ENCODE measurements at places on chromosomes 1 and 21.
A peak's percentile ranks its signal among the peaks of the same experiment; 100 is the strongest.

- no peak for DNase-seq
Measured at GRCh38 chr1:111110197-111110899, 29.5 kb downstream of the DRAM2 start.

DNA sequence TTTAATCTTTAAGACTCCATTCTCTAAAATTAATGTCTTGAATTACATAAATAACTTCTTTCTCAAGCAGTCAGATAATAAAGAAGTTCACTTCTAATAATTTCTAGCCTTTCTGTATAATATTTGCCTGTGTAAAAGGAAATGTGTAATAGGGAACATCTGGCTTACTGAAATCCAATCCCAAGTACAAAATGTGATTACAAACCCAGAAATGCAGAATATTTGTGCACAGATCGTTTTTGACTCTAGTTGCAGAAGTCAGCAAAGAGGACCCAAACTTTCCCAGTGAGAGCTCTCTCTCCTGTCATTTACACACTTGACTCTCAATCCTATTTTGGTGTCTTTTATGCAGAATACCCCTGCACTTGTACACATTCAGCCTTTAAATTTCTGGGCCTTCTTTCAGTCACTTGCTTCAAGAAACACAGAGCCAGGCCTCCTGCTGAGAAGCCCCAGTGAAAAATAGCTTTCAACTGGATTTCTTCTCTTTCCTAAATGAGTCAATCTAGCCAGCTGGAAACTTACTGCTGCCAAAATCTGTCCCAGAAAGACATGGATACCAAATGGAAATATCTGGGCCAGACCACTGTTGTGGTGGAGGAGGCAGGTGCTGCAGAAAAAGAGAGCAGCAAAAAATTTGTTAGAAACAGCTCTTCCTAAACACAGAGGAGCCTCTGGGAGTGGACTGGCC is 68.5 kb upstream of the ADAM30 start:
- no peak for DNase-seq

- peak; percentile 55 for DNase-seq
Measured at GRCh38 chr1:212608959-212609700, 569 bp downstream of the ATF3 start.

GRCh38 chr1:17239420-17239819 is 9.5 kb upstream of the PADI3 start:
- DNase-seq, result no peak

DNA sequence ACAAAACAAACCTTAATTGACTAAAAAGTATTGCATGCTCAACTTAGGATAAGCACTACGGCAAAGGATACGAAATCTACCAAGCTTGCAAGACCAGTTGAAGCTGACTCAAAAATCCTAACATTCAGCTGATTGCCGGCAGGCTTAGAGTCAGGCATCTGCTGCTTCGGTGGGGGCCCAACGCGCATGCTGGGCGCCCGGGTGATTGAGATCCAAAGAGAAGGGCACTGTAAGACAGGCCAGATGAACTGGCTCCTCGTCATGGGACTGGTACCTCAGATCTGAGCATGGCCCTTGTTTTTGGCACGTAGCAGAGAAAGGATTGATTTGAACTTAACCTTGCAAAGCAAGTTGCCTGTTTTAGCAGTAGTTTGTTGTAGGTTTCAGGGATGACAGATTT is 86.6 kb downstream of the PRDM2 start:
- no peak for DNase-seq

- no peak for DNase-seq
Measured at GRCh38 chr1:197235355-197235754, 32.7 kb upstream of the CRB1 start.

- no peak for DNase-seq
Measured at GRCh38 chr21:39612233-39613040, at the start of gene B3GALT5. B3GALT5 (plus strand) TSS chr21:39612940; CDS start chr21:39660560, 47,620 bp downstream.

GRCh38 chr1:35560256-35561225 is 2.9 kb downstream of the NCDN start:
- no peak for DNase-seq

- no peak for DNase-seq
Measured at GRCh38 chr1:67228791-67229190, 62.5 kb downstream of the IL23R start.

DNA sequence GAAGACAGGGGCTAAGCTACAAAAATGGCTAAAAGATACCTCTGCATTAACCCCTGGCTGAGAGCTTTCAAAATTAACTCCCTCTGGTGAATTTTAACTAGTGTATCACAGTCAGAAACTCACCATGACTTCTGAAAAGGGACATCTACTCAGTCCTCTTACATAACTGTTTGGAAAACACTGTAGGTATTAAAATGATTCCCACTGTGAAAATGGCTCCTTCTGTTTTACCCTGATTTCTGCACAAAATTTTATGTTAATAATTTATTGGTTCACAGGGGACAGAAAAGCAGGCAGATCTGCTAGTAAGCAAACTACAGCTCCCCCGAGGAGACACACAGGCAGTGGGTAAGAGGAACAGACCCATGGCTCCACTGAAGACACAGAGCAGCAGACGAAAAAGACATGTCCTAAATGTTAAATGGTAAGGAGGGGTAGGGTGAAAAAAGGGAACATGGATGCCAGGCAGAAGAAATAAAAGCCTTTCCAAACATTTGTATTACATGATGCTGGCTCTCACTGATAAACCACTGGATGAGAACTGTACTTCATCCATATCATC is 111.7 kb downstream of the SLC45A1 start:
- DNase-seq, result no peak

DNA sequence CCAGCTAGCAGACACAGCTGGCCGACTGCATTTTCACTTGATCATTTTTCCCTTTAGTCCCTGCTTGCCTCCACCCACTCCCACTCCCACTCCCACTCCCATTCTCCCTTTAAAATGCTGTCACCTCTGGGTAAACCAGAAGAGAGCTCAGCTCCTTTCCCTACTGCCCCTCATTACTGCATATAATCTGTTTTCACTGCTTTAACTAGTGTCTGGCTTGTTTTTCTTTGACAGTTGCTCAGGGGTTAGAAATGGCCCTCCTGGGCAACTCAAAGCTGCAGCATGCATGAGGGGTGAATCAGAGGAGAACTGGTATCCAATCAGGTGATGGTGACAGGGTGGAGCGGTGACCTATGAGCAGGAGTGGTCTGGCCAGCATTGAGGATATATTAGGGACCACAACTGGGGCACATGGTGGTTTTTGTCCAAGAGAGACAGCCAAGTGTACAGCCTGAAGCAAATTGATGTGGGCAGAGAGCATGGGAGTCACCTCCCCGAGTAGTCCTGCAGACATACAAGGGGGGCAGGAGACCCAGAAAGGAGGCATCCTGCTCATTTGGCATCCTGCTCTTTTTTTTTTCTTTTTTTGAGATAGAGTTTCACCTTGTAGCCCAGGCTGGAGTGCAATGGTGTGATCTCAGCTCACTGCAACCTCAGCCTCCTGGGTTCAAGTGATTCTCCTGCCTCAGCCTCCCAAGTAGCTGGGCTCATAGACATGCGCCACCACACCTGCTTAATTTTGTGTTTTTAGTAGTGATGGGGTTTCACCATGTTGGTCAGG is 42.6 kb upstream of the SRSF10 start:
- DNase-seq, result no peak

- DNase-seq, result no peak
Measured at GRCh38 chr21:37045149-37045548, 27.7 kb downstream of the PIGP start.

DNA sequence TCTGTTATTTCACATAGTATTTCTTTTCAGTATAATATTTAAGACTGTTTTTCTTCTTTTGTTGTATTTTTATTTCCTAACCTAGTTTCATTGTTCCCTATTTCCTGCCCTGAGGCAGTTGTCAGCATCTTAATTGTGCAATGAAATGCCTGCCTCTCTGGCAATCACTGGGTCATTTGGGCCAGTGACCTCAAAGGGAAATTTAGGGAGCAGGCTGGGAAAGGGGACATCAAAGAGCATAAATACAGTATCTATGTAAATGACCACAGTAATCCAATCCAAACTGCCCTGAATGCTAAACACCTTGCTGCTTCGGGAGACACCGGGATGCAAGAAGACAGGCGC is 147.8 kb downstream of the TLR5 start:
- DNase-seq, result no peak

DNA sequence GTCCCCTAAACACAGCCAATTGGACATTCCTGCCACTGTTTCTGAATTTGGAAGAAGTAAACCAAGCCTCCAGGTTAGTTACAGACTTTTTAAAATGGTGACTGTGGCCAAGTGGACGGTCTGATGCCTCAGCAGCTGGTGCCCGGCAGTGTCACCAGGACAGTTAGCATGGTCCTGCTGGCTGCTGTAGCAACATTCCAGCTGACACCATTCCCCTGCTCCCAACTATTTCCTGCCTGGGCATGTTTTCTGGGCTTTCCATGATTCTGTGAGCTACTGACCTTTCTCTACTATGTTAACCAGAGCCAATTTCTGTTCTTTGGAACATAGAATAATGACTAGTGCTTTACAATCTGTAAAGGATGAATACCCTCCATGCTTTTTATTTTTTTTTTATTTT is 95.0 kb downstream of the TLR5 start:
- DNase-seq, result no peak

GRCh38 chr1:42146626-42147320 is 6.4 kb upstream of the GUCA2B start:
- DNase-seq, result peak; percentile 42

DNA sequence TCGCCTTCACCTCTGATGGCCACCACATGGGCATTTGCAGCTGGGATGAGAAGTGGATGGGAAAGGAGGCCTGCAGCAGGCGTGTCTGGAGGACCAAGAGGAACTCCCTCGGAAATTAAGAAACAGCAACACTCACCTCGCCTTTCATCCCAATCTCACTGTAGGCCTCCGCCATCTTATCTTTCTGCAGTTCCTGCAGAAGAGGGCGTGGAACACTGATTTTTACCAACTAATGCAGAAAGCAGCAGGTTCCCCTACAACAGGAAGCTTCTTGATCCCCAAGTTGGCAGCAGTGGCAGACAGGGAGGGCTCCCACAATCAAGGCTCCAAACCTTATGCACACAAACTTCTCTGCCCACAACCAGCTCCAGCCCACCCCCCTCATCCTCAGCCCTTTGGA is 84.4 kb downstream of the CD247 start:
- no peak for DNase-seq

- DNase-seq, result no peak
Measured at GRCh38 chr1:167933788-167934187, 2.7 kb upstream of the DCAF6 start.

DNA sequence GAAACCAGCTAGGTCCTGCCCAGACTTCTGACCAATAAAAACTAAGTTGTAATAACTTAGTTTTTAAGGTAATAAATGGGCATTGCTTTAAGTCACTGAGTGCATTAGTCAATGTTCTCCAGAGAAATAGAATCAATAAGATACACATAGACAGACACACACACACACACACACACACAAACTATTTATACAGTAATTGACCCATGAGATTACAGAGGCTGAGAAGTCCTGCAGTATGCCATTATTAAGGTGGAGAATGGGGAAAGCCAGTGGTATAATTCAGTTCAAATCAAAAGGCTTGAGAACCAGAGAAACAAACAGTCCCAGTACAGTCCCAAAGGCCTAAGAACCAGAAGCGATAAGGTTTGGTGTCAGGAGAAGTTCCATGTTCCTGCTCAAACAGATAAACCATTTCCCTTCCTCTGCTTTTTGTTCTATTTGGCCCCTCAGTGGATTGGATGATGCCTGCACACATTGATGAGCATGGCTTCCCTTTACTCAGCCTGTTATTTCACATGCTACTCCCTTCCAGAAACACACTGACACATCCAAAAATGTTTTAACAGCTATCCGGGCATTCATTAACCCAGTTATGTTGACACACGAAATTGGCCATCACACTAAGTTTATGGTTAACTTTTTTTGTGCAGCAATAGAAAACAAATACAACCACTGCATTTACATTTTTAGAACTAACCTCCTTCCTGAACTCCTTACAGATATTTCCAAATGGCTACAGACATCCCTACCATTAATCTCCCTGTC is 828.2 kb upstream of the NCAM2 start:
- DNase-seq, result no peak

DNA sequence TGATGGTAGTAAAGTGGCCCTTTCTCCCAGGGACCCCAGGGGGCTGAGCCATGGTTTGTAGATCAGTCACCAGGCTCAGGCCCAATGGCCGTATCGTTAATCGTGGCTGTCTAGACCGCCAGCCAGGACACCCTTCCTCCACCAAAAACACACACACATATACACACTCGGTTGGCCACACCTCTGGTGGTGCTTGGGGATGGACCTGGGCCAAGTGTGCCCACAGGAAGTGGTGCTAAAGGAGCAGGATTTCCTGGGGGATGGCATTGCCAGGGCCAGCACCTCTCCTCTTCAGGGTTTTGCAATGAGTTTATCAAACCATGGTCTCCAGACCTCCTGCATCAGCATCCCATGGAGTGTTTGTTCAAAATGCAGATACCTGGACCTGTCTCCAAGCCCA is 36.2 kb downstream of the CITED4 start:
- DNase-seq, result no peak

DNA sequence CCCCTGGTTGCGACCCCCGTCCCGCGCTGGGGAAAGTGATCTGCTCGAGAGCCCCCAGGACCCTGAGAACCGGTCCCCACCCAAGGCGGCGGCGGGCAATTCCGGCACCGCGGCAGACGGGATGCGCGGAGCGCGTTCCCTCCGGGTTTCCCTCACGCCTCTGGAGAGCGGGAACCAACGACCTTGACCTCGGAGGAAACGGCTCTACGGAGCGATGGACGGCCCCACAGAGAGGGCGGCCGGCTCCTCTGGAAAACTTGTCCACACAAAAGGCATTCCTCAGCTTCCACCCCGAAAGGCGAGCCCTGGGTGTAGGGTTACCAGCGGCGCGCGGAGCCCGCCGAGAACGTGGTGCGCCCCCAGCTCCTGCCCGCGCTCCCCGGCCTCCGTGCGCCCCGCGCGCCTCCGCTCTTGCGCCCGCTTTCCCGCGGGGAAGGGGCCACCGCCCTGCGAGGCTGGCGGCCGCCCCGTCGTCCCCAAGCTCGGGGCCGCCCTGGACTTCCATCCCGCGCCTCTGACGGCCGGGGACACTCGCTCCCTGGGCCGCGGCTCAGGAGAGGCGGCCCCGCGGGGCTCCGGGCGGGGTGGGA is 391 bp upstream of the KIAA1614 start:
- DNase-seq, result no peak

GRCh38 chr1:188719735-188720134 is 1757.9 kb downstream of the BRINP3 start:
- DNase-seq, result no peak

GRCh38 chr1:22803833-22804232 is 93.2 kb downstream of the EPHB2 start:
- DNase-seq, result no peak

GRCh38 chr1:108679586-108680213 is 12.4 kb upstream of the PRPF38B start:
- no peak for DNase-seq

- DNase-seq, result no peak
Measured at GRCh38 chr1:78641558-78641957, 8.1 kb upstream of the IFI44 start.

Data from stimulated activated naive CD4-positive, alpha-beta T cell treated with Interleukin-2 at 50 U/mL for 16 hours (primary cell).